CD4-positive, alpha-beta memory T cell (primary cell): ENCODE measurements at places on chromosomes 1 and 21.

GRCh38 chr1:245751726-245752470 is 597.1 kb downstream of the KIF26B start:
- DNase-seq: no peak

GRCh38 chr1:61501971-61502916 is 222.7 kb downstream of the TM2D1 start:
- DNase-seq: no peak

DNA sequence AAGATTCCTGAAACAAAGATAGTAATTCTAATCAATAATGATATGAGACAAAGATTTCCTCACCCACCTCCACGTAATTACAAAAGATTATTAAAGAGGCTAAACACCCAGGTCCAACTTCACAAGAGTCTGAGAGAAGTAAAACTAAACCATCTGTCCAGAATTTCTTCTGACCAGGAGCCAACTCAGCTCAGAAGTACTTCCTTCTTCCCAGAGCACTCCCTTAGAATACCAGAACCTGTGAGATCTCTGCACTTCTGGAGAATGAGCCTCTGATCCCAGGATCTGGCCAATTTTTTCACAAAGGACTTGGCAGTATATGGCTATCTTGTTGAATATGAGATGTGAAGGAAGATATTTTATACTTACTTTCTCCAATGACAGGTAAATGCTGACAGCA is 120.6 kb upstream of the PALMD start:
- no peak for DNase-seq

DNA sequence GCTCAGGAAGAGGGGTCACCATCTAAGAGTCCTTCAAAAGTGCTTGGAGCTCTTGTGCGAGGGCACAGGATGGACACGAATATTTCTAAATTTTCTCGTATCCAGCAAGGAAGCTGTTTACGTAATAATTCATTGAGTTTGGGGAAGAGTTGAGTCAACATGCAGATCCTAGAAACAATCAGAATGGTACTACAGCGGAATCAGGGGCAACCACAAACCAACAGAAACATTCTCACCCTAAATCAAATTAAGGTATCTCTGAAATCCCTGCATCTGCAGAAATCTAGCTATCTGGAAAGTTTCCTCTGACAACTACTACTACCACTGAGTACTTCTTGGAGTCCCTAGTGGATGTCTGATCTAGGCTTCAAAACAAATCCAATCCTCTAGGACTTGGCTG is 352.4 kb downstream of the LTN1 start:
- no peak for DNase-seq

DNA sequence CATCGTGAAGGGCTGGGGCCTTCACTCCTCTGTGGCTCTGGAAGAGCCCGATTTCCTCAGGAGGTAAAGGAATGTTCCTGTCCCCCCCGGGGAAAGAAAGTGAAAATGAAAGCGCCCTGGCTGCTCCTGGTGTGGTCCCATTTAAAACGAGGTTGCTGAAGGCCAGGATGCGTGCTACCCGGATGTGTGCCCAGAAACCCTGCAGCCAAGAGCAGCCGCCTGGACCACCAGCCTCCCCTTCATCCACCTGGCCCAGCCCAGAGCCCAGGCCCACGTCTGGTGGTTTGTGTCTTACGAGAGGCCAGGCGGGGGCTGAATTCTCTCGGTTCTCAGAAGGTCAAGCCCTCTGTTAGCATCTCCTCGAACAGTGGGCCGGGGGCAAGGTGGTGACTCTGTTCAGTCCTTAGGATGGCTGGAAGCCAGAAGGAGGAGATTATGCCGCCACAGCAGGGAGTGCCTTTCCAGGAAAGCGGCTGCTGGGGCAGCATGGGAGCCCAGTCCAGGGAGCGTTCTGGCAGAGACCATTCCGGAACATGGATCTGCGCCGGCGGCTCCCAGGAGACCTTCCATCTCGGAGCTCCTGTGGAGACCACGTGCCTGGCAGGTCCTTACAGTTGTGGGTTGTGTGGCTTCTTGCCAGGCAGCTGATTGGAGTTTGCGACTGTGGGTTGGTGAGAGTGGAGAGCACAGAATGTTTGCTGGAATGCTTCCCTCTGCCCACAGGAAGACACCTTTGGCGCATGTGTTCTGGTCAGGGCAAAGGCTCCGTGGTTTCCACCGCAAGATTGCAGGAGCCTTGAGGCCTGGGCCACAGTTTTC is 1.4 kb downstream of the GUK1 start:
- peak; percentile 47 for DNase-seq

- no peak for DNase-seq
Observed at GRCh38 chr21:32132881-32133280, 146.0 kb downstream of the MIS18A start.

GRCh38 chr1:180571832-180572636 is 13.3 kb downstream of the OVAAL start:
- no peak for DNase-seq
